Stimulated activated CD4-positive, alpha-beta T cell treated with anti-CD3 and anti-CD28 coated beads, TNF-alpha, amount 100 ng/mL, for 1 hour (primary cell): ENCODE measurements at places on chromosomes 4 and X.

- DNase-seq: peak; percentile 18
Measured at GRCh38 chr4:52038103-52038912, at the start of gene SGCB. Gene SGCB (minus strand): TSS chr4:52038299. CDS start chr4:52038259, 40 bp downstream.

DNA sequence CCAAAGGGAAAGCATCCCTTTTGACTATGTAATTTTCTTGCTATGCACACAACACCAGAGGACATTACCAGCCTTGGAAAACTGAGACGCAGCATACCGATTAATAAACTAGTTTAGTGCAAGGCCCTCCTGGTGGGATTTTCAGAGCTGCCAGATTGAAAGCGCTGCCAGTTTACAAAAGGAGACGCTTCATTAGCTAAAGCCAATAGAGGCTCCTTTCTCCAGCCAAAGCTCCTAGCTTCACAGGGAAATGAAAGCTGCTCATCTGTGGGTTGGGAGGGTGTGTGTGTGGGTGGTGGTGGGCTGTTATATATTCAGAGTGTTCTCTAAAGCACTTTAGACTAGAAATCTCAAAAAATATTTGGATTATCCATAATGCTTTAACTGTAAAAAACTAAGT, 32.4 kb downstream of the SPANXN4 start:
- no peak for DNase-seq

DNA sequence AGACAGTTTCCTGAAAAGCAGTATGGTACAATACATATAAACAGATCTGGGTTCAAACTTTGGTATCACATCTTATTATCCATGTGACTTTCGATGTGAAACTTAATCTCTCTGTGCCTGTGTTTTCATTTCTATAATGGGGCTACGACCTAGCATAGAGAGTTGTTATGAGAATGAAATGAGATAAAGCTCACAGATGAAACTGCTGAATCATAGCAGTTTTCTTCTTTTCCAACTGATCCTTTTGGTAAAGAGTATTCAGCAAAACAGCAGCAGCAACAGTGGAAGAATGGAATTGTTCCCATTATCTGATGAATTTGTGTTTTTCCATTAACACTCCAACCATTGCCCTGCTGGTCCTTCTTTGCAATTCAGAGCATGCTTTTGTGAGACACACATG, 16.3 kb downstream of the AMBN start:
- no peak for DNase-seq

DNA sequence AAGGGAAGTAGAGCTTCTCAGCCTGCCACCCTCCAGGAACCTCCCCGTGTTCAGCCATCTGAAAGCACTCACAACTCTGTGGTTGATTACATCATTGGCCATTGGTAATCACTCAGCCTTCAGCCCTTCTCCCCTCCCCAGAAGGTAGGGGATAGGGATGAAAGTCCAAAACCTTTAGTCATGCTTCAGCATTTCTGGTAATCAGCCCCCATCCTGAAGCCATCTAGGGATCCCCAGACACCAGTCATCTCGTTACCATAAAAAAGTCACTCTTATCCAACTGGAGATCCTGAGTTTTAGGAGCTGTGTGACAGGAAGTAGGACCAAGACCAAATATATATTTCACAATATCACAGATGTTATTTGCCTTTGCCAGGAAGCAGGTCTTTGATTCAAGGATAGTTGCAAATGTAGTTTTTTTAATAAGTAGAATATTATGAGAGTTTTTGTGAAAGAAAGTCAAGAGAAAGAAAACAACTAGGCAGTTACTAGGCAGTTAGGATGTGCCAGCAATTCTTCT, 364.6 kb upstream of the NOCT start:
- no peak for DNase-seq

GRCh38 chr4:183831026-183831446, 74.1 kb upstream of the STOX2 start:
- no peak for DNase-seq

GRCh38 chr4:74420863-74421262, 24.1 kb upstream of the AREG start:
- DNase-seq: no peak

DNA sequence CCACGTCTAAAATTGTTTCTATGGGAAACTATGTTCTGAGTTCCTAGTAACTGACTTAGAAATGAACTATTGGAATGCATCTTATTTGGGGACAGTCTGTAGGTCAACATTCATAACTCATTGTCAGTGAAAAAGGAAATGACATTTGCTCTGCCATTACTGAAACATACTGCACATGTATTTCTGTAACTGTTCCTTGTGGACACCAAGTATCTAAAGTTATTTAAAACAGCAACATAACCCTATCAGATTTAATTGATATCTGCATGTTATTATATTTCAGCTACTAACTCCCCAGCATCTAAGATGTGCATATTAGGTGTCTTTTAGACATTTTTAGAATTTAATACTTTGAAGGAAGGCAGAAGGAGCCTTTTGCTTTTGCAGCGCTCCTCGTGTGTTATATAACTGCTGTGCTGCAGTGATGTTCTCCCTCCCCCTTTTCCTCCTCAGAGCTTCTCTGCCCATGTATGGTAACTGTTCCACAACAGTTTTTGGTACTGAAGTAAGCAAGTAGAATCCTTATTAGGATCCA, 37.2 kb upstream of the TMEM131L start:
- DNase-seq: no peak

DNA sequence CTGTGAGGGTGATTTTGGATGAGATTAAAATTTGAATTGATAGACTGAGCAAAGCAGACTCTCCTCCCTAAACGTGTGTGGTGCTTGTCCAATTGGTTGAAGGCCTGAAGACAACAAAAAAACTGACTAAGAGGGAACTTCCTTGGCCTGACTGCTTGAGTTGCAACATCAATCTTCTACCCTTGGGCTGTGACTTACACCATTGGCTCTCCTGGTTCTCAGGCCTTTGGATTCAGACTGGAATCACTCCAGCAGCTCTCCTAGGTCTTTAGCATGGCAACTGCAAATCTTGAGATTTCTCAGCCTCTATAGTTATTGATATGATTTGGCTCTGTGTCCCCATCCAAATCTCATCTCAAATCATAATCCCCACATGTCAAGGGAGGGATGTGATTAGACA, 49.7 kb upstream of the IGFBP7 start:
- no peak for DNase-seq

GRCh38 chrX:10608099-10608498, 12.3 kb downstream of the MID1 start:
- no peak for DNase-seq

DNA sequence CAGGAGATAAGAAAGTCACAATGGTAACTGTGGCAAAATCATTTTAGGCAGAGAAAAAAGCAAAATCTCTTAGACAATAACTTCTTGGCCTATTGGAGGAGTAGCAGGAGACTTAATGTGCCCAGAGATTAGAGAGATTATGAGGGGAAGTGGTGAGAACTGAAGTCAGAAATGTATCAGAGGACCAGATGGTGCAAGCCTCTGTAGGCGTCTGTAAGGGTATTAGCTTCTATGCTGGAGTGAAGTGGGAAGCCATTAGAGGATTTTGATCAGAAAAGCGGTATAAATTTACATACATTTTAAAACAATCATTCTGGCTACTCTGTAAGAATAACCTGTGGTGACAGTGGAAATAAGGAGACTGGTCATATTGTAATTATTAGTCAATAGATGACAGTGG, 236.7 kb downstream of the FAT4 start:
- DNase-seq: no peak

- DNase-seq: no peak
Measured at GRCh38 chr4:99734583-99735322, 77.1 kb upstream of the C4orf54 start.

- peak; percentile 48 for DNase-seq
Measured at GRCh38 chr4:10106421-10107039, 10.1 kb downstream of the WDR1 start.

GRCh38 chr4:4480205-4480604, 61.6 kb downstream of the STX18 start:
- DNase-seq: no peak

- no peak for DNase-seq
Measured at GRCh38 chrX:31603411-31604120, 531.7 kb upstream of the FTHL17 start.

DNA sequence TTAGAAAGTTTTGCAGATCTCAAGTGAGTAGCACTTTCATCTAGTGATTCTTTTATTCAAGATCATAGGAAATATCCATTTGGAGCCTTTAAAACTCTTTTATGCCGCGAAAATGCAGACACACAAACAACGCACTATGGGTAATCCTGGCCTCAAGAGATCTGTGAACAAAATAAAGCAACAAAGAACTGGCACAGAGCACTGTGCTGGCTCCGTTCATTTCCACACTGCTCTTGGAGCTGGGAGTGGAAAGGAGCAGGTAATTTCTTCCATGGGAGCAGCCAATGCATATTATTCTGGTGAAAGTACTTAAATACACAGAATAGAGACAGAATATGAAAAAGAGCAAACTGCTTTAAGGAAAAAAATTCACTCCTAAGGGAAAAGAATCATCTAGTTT, 172.7 kb upstream of the FRG1 start:
- no peak for DNase-seq

GRCh38 chr4:67162690-67163089, 382.6 kb downstream of the CENPC start:
- no peak for DNase-seq

- DNase-seq: no peak
Measured at GRCh38 chr4:125985856-125986255, 671.1 kb downstream of the FAT4 start.

DNA sequence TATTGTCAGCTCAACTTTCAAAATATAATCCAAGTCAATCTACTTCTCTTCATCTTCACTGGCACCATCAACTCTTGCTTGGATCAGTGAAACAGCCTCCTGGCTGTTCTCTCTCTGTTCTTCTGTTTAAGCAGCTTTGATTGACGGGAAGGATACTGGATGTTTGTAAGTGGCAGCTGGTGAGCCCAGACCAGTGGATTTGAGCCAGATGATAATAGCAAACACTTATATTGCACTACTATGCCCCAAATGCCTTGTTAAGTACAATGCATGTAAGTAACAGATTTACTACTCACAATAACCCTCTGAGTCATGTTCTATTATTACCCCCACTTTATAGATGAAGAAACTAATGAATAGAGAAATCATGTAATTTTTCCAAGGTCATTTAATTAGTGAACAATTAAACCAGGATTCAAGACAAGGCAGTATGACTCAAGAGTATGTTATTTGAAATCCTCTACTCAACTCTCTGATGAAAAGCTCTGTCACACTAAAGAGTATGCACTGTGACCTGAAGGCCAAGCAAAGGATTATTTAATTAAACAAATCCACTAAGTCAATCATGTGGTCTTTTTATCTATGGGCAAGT, 44.8 kb downstream of the SPANXN3 start:
- no peak for DNase-seq

- no peak for DNase-seq
Measured at GRCh38 chr4:79623021-79623870, 215.2 kb upstream of the GK2 start.

DNA sequence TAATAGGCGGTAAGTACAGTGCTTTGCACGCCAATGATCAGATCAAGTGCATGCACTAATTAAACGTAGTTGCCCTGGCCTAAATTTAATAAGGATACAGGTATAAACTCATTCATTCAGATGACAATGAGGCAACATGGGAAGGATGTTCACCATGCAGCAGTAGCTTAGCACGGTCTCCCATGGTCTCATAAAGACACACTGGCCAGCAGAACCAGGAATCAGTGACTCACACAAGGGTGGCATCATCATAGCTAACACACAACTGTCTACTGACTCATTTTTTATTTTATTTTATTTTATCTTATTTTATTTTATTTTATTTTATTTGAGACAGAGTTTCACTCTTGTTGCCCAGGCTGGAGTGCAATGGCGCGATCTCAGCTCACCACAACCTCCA, 42.7 kb downstream of the TMEM156 start:
- no peak for DNase-seq

DNA sequence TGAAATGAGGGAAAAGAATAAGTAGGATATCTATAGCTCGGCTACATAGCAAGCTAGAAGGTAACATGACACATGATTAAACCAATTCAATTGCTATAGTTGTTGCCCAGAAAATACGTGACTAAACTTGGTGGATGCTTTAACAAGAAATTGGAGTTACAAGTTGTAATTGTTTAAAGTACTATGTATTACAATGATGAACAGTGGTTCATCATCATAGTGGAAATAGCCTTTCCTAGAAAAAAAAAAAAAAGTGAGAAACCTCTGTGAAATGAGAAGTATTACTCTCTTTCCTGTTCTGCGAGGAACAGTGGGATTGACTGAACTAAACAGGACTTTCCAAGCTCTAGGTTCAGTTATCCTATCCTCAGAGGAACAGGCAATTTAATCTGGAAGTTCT, 209.7 kb upstream of the KLF3 start:
- no peak for DNase-seq

DNA sequence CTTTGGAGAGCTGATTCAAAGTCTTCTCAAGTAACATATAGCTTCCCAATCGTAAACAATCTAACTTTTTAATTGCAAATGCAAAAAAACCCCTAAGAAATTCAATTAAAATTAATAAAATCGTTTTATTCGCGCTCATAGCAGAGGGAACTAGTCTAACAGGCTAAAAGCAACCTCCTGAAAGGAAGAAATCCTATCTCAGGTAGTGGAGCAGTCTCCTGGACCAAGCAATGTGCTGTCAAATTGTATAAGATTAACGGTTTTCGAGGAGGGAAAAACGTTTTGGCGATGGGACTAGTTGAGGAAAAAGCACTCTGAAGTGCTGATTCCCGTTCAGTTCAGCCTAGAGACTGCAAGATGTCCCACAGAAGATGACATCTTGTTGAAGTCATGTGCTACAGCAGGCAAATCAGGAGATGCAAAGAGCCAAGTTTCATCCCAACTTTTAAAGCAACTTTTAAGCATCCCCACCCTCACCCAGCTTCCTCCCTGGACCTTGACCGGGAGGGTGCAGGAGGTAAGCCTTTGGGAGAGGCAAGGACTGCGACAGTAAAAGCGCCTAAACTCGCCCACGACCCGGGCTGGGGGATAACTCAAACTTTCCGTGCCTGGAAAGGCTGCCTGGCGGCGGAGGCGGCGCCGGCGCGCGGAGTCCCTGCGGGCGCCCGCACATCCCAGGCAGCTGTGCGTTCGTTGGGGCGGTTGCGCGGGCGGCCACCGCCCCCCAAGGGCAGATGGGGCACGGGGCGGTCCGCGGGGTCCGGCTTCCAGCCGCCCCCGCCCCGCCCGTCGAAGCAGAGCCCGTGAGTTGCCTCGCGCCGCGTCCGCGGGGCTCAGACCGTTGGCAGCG, 784 bp downstream of the MAP7D3 start:
- no peak for DNase-seq

- DNase-seq: no peak
Measured at GRCh38 chr4:3744901-3745300, 21.3 kb upstream of the ADRA2C start.

GRCh38 chr4:176769514-176769913, 23.2 kb downstream of the VEGFC start:
- no peak for DNase-seq
